ENCODE measurements at places on chromosomes 1 and 21. TPM values are rescaled to one million over a fixed set of nuclear protein-coding genes. Genes with fewer than 3 reads are reported as not detected.
A peak's percentile ranks its signal among the peaks of the same experiment; 100 is the strongest.

DNA sequence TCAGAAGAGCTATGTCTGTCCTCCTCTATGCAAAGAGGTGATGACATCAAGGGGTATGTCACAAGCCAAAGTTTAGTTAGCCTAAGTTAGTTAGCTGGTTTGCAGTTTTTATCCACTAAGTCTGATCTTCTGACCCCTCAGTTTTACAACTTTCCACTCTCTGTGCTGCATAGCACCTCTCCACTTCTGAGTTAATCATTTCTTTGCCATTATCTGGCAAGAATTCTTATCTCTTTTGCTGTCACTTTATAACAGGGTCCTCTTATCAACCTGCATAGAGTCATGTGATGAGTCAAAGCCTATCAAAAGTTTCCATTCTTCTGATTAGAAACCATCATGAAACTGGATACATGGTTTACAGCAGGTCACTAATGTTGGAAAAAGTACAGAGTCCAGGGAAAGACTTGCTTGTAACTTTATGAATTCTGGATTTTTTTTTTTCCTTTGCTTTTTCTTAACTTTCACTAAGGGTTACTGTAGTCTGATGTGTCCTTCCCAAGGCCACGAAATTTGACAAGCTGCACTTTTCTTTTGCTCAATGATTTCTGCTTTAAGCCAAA is at the start of gene NR5A2:
NR5A2 (plus strand) TSS at position 447 of the 560 bp plus-strand sequence. CDS start 138 bp downstream, outside the sequence.
- DNase-seq = no peak

DNA sequence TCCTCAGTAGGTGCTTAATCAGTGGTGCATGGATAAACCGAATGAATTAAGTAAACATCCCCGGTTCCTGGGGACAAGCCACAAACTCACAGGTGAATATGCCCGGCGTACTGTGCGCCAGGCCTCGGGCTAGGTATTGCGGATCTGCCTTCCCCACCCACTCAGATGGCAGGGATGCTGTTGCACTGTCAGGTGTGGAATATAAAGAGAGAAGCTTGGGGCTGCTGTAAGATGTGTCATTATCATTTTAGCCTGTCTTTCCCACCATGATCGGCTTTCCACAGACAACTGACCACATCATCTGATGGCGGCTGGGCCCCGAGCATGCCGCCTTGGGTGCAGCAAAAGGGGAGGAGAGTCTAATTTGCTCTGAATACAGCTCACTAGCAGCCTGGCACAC is 45.4 kb upstream of the LRP8 start:
- DNase-seq = no peak

DNA sequence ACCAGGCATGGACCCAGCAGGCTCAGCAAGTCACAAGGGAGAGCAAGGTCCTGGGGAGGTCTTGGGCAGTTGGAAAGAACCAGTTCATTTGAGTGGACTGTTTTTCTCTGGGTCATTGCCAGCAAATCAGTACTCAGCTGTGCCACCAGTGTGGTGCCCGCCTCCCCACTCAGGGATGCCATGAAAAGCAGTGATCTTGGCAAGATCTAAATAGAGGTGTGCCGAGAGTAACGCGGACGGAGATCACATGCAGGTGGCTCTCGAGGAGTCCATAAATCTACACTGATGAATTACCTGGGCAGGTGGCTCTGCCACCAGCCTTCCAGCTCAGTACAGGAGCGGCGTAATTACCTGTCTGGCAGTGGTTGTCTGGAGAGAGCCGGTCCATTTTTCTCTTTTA is 642.2 kb downstream of the PTPRU start:
- DNase-seq = no peak

GRCh38 chr1:6923012-6923411 is 137.8 kb downstream of the CAMTA1 start:
- DNase-seq = no peak

GRCh38 chr21:44347911-44348451 is 5.4 kb upstream of the TRPM2 start:
- DNase-seq = no peak

CTSS gene
- total RNA-seq = 0.16 TPM

DNA sequence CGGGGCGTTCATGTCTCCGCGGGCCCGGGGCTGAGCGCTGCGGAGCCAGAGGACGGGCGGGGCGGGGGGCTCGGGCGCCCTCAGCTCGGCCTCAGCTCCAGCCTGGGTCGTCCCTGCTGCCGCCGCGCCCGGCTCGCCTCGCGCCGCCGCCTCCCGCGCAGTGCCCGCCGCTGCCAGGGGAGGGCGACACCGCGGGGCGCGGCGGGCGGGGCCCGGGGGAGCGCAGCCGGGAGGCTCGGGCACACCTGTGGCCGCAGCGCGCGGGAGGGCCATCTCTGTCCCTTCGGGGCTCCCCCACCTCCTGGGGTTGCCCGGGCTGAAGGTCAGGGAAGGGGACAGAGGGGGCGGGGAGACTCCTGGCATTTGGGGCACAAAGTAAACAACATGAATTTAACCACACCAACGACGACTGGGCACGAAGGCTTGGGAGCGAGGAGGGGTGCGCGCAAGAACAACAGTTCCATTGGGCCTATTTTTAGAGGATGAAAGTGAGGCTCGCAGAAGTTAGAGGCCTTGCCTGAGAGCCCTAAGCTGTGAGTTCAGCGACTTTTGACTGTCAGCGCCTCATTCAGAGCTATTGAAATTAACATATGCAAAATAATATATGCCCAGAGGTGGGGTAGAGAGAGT is at the start of gene FAM131C:
FAM131C (minus strand) TSS at position 162 of the 630 bp plus-strand sequence. CDS start 209 bp downstream, outside the sequence.
- peak; percentile 38 for DNase-seq

SPRR3 gene
- not detected for total RNA-seq
